Ovary (tissue), 10 donors: ENCODE measurements at places on chromosomes 5 and 9. TPM values are rescaled to one million over a fixed set of nuclear protein-coding genes. Genes with fewer than 3 reads are reported as not detected.

Gene SPINK4
- total RNA-seq: not detected

Gene C9
- not detected for total RNA-seq

Gene PCDHB9
- 5.4 TPM for total RNA-seq

Gene ADGRD2
- not detected for total RNA-seq

Gene NIPAL4
- not detected for total RNA-seq

DNA sequence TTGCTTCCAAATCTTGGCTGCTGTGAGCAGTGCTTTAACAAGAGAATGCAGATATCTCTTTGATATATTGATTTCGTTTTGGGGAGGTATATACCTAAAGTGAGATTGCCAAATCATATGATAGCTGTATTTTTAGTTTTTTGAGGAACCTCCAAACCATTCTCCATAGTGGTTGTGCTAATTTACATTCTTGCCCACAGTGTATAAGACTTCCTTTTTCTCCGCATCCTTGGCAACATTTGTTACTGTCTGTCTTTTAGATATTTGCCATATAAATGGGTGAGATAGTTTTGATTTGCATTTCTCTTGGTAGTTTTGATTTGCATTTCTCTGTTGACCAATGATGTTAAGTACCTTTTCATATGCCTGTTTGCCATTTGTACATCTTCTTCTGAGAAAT, 10.0 kb upstream of the PLK2 start:
- no peak overlapping the region for H3K27ac ChIP-seq
- no peaks in the 10 kb centered on the region for H3K36me3 ChIP-seq
- H3K4me3 ChIP-seq: no peak overlapping the region

- peak overlapping the region; percentile 63 for H3K27ac ChIP-seq
- H3K4me1 ChIP-seq: peaks cover 3% of the 10 kb centered on the region
- no peaks in the 10 kb centered on the region for H3K36me3 ChIP-seq
- no peaks in the 10 kb centered on the region for H3K27me3 ChIP-seq
These were observed 925 bp downstream of the ABHD17B start for GRCh38 chr9:71909887-71910649.

- H3K27ac ChIP-seq: no peak overlapping the region
- DNase-seq: no peak
- H3K27me3 ChIP-seq: no peaks in the 10 kb centered on the region
- H3K4me1 ChIP-seq: no peaks in the 10 kb centered on the region
These were observed 68.2 kb downstream of the BARX1 start for GRCh38 chr9:93886911-93887310.

DNA sequence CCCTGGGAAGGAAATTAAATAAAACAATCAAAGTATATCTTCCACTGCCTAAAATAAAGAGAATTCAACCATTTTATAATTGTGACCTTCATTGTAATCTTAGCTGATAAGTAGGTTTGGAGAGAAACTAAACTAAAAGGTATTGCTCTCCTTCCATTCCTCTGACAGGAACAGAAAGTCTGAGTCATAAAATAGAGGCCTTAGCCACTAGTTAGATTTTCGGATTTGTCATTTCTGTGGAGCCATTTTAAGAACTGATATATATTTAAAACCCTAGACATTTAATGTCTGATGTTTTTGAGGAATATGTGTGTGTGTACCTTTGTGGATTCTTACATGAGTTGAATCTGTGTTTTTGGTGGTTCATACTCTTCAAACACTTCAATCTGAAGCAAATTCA, 11.8 kb upstream of the TMC1 start:
- no peak overlapping the region for H3K4me3 ChIP-seq
- H3K27ac ChIP-seq: no peak overlapping the region
- no peaks in the 10 kb centered on the region for H3K27me3 ChIP-seq
- no peaks in the 10 kb centered on the region for H3K36me3 ChIP-seq
- no peak for DNase-seq

DNA sequence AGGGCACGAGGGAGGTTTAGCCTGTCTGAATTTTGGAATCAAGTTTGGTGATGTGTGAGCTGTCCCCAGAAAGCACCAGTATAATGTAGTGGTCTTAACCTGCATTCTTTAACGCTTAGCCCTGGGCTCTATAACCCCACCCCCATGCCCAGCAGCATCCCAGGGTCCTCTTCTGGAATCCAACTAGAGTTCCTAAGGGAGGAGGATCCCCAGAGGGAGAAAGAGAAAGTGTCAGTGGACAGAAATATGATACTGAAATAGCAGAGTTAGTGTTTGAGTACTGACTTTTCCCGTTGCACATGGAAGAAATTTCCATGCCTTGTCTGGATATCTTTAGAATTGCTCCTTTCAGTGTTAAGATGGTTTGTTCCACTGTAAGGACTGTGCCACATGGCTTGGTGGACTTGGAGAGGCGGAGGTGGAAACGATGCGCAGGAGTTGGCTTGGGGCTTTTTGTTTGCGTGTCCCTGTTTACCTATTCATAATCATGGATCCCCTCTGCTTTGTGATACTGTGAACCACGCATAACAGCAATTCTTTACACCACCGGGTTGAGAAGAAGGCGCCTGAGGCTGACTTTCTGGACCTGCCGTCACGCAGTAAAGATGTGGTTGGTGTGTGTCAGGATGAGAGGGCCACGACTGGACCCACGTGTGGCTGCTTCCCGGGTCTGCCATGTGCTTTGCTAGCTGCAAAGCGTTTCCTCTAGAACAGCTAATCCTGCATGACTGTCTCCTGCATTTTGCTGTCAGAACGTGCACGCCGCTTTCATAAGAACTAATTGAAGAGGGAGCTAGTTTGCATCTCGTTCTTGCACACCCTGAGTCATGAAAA, 142.3 kb downstream of the SMARCA2 start:
- peak overlapping the region; percentile 85 for H3K27ac ChIP-seq
- no peaks in the 10 kb centered on the region for H3K36me3 ChIP-seq
- H3K4me1 ChIP-seq: peaks cover 2% of the 10 kb centered on the region
- peak overlapping the region; percentile 36 for H3K4me3 ChIP-seq

- DNase-seq: no peak
- no peak overlapping the region for H3K4me3 ChIP-seq
- no peak overlapping the region for H3K27ac ChIP-seq
- no peaks in the 10 kb centered on the region for H3K27me3 ChIP-seq
- no peaks in the 10 kb centered on the region for H3K4me1 ChIP-seq
These were observed 29.9 kb downstream of the TMEM161B start for GRCh38 chr5:88238732-88239131.

- H3K27me3 ChIP-seq: no peaks in the 10 kb centered on the region
- no peaks in the 10 kb centered on the region for H3K36me3 ChIP-seq
- H3K4me3 ChIP-seq: no peak overlapping the region
- no peaks in the 10 kb centered on the region for H3K4me1 ChIP-seq
These were observed 90.3 kb upstream of the OTULINL start for GRCh38 chr5:14491015-14491915.

DNA sequence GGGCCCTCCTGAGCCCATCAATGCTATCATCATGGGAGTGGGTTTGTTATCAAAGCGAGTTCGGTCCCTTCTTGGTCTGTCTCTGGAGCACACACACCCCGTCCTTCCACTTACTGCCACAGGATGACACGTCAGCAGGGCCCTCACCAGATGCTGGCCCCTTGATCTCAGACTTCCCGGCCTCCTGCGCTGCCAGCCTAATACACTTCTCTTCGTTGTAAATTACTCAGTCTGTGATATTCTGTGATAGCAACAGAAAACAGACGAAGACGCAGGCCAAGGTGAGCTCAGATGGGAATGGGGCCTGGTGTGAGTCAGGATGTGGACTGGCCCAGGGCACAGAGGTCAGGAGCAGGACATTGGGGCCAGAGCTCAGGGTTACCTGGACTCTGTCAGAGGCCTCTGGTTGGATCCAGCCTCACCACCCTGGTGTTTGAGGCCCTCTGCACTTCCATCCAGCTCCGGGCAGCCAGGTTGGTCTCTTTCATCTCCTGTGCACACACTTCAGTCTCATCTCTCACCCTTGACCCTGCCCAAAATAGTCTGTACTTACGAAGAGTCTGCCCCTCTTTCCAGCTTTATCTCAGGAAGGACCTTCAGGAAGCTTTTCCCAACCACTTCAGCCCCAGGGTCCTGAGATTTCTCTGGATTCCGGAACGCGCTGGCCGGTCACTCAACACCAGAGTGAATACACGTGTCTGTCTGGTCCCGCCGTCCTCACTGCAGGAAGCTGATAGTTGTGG, 26.0 kb upstream of the CNOT6 start:
- no peaks in the 10 kb centered on the region for H3K4me1 ChIP-seq
- no peaks in the 10 kb centered on the region for H3K27me3 ChIP-seq
- H3K27ac ChIP-seq: no peak overlapping the region
- no peaks in the 10 kb centered on the region for H3K36me3 ChIP-seq
- DNase-seq: no peak

DNA sequence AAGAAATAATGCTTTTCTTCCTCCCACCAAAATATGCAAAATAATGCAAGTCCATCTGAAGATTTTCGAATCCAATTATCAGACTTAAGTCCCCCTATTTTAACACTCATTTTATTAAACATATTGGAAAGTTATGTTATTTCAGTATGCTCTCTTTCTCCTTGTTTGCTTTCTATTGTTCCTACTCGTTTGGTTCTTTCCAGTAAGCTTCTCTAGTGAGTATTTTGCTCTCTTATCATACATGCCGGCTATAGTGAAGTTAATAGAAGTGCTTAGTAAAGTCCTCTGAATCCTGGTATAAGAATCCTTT, 517 bp downstream of the ALDH1A1 start:
- peak overlapping the region; percentile 40 for H3K4me3 ChIP-seq
- no peaks in the 10 kb centered on the region for H3K36me3 ChIP-seq
- DNase-seq: no peak
- peaks cover 8% of the 10 kb centered on the region for H3K4me1 ChIP-seq
- H3K27ac ChIP-seq: no peak overlapping the region

GRCh38 chr5:52743529-52743928, 44.2 kb upstream of the ITGA1 start:
- H3K4me1 ChIP-seq: no peaks in the 10 kb centered on the region
- no peaks in the 10 kb centered on the region for H3K36me3 ChIP-seq
- no peak overlapping the region for H3K27ac ChIP-seq
- no peak overlapping the region for H3K4me3 ChIP-seq
- DNase-seq: no peak

DNA sequence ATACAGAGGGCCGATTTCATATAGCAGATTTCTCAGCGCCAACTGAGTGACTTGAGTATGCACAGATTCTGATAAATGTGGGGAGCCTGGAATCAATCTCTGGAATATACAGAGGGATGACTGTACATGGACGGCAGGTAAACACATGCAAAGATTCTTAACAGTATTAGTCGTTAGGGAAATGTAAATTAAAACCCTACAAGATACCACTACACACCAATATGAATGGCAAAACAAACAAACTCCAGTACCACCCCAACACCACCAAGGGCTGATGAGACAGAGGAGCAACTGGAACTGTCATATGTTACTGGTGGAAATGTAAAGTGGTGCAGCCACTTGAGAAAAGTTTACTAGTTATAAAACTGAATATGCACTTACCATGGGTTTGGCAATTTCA, 8.3 kb upstream of the FER start:
- H3K36me3 ChIP-seq: no peaks in the 10 kb centered on the region
- H3K4me3 ChIP-seq: no peak overlapping the region
- no peaks in the 10 kb centered on the region for H3K27me3 ChIP-seq
- no peaks in the 10 kb centered on the region for H3K4me1 ChIP-seq
- no peak for DNase-seq

DNA sequence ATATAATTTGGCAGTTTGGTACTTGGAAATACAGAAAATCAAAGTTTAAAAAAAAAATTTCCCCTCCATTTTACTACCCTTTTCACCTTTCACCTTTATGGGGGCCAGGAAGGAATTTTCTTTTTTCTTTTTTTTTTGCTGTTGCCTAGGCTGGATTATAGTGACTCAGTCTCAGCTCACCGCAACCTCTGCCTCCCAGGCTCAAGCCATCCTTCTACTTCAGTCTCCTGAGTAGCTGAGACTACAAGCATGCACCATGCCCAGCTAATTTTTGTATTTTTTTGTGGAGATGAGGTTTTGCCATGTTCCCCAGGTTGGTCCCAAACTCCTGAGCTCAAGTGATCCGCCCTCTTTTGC, 9.1 kb downstream of the CHMP5 start:
- no peaks in the 10 kb centered on the region for H3K4me1 ChIP-seq
- H3K36me3 ChIP-seq: no peaks in the 10 kb centered on the region
- no peak overlapping the region for H3K27ac ChIP-seq
- no peaks in the 10 kb centered on the region for H3K27me3 ChIP-seq

- no peaks in the 10 kb centered on the region for H3K27me3 ChIP-seq
- DNase-seq: no peak
- no peak overlapping the region for H3K27ac ChIP-seq
- no peak overlapping the region for H3K4me3 ChIP-seq
- no peaks in the 10 kb centered on the region for H3K36me3 ChIP-seq
These were observed 495.7 kb upstream of the CYLC2 start for GRCh38 chr9:102499468-102499867.

DNA sequence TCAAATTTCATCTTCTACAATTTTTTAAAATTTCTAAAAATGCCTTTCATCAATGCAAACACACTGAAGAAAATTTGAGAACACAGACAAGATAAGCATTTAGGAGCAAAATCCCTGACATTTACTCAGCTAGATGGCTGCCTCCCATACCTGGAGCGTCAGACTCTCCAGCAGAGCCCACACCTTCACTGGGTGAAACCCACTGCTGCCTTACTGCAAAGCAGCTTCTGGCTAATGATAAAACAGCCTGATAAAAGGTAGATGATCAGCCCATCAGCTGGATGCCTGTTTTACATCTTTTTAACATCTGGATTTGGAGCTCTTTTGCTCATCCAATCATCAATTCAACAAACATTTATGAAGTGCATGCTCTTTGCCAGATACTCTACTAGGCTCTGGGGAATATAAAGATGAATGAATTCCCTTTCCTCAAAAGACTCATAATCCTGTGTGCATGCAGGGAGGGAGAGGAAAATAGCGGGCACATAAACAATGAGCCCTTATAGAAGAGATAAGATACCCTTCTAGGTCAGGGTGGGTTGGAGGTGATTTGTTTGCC, 271.2 kb downstream of the SAXO1 start:
- no peak overlapping the region for H3K27ac ChIP-seq
- no peaks in the 10 kb centered on the region for H3K27me3 ChIP-seq
- H3K4me1 ChIP-seq: no peaks in the 10 kb centered on the region
- no peaks in the 10 kb centered on the region for H3K36me3 ChIP-seq
- no peak for DNase-seq

DNA sequence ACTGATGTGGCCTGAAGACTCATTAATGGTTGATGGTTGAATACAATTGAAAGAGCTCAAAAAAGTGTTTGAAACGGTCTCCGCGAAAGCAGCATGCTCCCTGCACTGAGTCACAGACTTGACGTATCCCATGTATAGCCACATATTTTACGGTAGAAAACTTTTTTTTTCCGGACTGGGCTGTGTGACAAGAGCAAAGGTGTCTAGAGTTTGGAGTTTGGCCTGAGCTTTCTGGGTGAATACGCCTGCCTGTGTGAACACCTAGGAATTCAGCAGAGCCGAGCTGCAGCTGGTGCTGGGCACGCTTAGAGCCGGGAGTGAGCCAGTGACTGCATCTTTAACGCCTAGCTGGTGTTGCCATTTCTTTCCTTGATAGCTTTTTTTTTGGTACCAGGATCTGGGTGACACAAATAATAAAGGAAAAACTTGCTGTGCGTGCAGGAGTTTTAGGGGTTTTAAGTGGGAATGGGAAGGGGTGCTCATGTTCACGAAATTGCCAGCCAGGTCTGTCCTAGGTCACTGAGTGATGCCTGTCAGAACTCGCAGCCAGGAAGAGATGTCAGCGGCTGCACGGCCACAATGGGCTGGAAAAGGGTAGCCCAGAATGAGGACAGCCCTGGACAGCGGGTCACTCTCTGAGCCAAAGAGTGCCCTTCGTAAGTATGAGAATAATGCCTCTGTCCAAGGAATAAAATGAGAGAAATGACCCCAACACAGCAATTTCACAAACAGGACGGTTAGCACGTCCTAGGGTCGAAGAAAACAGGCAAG, 51.7 kb downstream of the PSMB7 start:
- no peaks in the 10 kb centered on the region for H3K27me3 ChIP-seq
- H3K36me3 ChIP-seq: no peaks in the 10 kb centered on the region
